ENCODE measurements at places on chromosomes 5 and 9.

DNA sequence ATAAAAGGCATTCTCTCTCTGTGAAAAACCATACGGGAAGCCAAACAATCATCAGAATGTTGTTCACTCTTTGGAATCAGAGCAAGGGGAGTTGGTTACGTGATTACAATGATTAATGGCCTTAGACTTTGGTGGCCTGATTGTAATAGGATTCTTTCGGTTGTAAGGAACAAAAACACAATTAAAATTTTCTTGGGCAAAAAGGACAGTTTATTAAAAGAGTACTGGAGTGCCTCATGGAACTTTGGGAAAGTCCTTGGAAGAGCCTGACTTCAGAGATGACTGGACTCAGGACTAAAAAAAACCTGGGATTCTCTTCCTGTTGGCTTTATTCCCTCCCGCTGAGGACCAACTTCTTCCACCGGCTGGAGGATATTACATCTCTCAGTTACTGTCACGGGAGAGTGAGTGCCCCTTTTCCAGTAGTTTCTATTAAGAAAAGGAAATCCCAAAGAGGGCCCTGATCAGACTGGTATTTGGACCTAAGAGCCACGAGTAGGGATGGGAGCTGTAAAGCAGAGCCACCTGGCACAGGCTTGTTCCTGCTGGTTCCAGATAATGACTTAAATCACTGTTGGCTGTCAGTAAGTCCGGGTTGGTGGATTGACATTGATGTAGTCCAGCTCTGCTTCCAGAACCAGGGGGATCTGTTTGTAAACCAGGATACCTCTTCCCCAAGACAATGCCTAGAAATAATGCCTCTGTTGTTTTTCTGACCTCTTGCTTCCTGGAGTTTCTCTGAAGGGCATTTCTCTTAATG is 53.9 kb downstream of the CFAP95 start:
- DNase-seq = no peak

DNA sequence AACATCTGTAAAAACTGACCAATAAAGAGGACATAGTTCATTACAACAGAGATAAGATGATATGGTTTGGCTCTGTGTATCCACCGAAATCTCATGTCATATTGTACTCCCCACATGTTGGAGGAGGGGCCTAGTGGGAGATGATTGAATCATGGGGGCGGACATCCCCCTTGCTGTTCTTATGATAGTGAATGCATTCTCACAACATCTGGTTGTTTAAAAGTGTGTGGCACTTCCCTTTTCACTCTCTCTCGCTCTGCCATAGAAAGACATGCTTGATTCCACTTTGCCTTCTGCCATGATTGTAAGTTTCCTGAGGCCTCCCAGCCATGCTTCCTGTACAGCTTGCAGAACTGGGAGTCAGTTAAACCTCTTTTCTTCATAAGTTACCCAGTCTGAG is 292.8 kb downstream of the SLF1 start:
- DNase-seq = no peak

GRCh38 chr9:130305381-130305780 is 39.8 kb downstream of the HMCN2 start:
- DNase-seq = no peak

DNA sequence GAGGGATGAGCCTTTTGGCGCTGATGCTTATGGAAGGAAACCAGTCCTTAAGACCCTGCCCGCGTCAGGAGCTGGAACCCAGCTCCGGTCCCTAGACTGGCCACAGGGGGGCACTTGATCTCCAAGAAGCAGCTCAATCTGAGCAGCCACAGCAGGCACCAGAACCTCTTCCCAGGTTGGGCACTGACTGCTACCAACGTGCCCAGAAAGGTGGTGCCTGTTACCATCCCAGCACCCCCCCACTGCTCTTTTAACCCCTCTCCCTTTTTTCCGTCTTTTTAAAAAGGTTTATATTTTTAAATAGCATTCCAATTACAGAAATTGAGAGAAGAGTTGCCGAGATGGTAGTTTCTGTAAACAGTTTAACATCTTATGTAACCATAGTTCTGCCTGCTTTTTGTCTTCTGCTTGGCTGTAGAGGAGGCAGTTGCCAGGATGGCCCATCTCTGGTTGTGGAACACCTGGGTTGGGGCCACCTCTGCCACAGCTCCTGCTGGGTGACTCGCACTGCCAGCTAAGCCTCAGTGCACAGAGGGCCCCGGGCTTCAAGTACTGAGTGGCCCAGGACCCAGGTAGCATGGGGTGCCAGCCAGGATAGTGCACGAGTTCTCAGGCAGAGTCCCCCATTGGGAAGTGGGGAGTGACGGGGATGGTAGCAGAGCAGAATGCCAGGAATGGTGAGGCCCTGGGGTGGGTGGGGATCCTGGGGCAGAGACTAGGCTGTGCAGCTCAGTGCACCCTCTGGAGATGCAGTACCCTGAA is 62.8 kb downstream of the PFDN1 start:
- no peak for DNase-seq

GRCh38 chr5:179403426-179404147 is 58.3 kb upstream of the ADAMTS2 start:
- DNase-seq = no peak

DNA sequence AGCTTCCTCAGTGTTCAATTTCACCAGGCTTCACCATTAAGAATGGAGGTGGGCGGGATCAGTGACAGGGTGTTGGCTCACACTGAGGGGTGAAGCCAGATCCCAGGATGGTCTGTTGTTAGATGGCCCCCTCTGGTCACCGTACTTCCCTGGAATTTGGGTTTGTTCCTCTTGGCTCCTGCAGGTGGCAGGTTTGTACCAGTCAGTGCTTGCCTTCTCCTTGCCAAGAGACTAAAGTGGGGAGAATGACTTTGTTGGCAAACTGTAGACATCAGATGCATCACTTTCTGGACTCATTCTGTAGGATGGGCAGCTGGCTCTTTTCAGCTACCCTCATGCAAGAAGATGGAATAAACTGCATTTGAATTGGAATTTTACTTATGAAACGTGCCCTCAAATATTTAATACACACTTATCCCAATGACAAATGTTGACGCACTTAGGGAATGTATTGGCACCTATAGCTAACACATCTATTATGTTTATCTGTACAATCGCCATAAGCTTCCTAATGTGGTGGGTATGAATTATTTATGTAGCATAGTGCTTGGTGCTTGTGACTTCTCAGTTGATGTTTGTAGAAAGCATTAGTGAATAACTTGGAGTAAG is 31.4 kb upstream of the ANKRD55 start:
- DNase-seq = no peak

DNA sequence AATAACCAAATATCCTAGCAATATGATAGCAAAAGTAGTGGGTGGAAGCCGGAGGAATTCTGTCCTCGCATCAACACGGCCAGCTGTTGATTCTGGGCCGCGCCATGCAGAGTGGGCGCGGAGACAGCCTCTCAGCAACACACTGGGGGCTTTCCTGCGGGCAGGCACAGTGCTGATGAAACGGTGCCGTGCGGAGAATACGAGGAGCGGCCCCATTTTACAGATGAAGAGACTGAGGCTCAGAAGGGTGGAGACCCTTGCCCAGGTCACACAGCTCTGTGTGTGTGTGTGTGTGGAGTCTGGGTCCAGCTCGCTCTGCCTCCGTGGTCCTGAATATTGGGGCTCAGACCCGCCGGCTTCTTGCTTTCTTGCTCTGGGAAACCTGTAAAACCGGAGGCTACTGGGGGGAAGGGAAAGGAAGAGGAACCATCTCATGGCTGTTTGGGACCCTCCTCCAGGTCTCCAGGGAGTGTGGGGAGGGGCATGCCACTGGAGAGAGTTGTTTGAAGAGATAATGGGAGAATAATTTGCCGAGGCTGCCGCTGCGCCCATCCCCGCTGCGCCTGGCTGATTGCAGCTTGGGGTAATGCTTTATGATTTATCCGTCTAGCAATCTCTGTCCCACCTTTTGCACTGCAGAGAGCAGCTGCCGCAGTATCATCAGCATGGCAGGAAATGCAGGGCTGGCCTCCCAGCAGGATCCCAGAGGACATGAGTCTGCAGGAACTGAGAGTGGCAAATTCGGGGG is 36.6 kb downstream of the NCS1 start:
- no peak for DNase-seq

GRCh38 chr9:122100756-122101155 is 7.6 kb upstream of the TTLL11 start:
- DNase-seq = no peak

GRCh38 chr9:71349218-71349617 is 227.8 kb upstream of the TRPM3 start:
- no peak for DNase-seq

DNA sequence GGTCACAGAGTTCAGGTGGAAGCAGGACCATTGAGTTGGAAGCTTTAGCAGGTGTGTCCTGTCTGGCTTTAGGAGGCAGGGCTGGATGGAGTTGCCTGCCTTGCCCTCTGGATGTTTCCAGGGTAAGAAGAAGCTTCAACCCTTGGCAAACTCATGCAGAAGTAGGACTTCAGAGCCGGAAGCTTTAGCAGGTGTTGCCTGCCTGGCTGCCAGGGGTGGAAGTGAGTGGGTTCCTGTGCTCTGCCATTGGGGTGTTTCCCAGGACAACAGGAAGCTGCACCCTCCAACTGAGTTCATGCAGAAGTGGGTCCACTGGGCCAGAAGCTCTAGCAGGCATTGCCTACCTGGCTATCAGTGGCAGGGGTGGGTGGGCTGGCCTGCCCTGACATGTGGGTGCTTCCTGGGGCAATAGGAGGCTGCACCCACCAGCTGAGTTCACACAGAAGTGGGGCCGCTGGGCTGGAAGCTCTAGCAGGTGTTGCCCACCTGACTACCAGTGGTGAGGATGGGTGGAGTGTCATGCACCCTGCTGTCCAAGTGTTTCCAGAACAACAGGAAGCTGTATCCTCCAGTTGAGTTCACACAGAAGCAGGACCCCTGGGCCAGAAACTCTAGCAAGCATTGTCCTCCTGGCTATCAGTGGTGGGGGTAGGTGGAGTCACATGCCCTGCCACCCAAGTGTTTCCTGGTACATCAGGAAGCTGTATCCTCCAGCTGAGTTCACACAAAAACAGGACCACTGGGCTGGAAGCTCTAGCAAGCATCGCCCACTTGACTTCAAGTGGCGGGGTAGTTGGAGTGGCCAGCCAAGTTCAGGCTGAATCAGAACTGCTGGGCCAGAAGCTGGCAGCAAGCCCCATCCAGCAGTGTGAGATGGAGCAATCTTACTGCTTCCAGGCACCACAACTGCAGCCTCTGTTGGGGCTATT is 24.6 kb downstream of the LOX start:
- no peak for DNase-seq

DNA sequence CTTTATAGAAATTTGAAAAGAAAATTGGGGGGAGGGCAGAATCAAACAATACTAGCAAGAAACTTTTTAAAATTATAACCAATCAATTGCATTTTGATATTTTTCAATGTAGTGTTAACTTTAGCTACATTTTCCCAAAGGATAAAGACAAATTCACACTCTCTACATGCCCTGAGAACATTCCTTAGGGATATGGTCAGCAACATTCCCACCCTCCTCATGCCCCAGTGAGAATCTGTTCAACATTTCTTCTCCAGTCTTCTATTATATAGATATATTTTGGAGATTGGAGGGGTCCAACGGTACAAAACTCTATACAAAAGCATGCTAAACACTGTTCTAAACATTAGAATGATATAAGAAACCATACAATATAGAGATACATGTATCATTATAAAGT is 11.6 kb upstream of the PRR16 start:
- no peak for DNase-seq

- DNase-seq = no peak
Observed at GRCh38 chr5:149837680-149838269, 106.8 kb downstream of the PDE6A start.

DNA sequence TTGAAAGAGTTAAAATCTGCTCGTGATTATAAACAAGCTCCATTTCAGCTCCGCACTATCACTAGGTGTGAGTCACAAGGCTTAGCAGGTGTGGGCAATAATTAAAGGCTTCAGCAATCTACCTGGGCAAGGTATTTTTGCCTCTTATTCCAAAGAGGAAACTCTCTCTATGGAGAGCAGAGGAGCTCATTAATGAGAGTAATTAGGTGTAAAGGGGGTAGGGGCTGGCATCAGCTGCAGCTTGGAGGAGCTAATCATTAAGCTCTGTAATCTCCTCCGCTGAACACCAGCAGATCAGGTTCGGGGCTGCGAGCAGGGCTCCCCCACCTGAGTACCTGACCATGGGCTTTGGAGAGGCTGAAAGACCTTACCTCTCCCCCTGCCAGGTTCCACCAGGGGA is 129.2 kb downstream of the CRB2 start:
- DNase-seq = no peak

GRCh38 chr5:162496100-162496808 is 428.7 kb downstream of the GABRG2 start:
- no peak for DNase-seq

DNA sequence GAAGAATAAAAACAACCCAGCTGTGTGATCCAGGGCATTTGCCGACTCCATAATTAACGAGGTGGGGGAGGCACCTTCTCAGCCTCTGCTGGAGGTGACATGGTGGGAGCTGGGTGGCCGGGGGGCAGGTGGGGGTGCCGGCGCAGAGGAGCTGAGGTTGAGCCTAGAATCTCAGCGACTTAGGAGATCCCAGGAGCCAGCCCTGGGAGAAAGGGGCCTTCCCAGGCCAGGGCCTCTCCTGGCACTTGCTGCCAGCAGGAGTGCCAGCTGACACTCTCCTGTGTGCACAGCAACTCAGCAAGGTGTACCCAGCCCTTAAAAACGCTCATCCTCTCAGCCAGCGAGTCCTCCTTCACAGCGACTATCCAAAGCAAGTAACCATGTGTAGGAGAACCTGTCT is 62.8 kb upstream of the FCN1 start:
- no peak for DNase-seq

DNA sequence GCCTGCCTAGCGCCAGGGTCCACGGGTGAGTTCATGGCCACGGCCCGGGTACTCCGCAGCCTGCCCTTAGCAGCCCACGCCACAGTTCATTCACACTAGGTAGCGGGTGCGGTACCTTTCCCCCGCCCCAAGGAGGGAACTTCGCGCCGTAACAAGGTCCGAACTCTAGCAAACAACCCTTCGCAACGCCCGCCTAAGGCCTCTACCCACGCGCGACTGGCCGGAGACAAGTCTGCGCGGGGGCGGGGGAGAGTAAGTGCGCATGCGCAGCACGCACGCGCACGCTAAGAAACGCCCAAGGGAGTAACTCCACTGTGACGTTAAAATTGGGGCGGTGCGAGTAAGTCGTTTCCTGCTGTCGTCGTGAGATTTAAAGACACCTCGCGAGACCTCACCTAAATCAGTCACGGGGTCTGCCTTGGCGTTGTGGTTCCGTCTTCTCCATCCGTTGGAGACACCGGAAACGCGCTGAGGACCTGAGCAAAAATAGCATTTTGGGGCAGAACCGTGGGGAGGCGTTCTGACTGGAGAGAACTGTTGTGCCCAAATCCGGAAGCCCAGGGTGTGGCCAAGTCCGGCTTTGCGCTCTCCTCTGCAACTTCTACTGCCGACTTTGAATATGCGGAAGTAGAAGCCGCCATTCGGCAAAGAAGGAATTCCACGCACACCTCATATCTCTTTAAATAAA is at the start of gene RAPGEF6:
Gene RAPGEF6, minus strand, starts transcription at position 234 of the 688 bp plus-strand sequence. Its CDS starts 199 bp downstream, at position 35.
- DNase-seq = peak; percentile 96
